ENCODE measurements at places on chromosomes 11 and 22.

GRCh38 chr11:79421820-79422219, 19.0 kb downstream of the TENM4 start:
- no peak for DNase-seq

DNA sequence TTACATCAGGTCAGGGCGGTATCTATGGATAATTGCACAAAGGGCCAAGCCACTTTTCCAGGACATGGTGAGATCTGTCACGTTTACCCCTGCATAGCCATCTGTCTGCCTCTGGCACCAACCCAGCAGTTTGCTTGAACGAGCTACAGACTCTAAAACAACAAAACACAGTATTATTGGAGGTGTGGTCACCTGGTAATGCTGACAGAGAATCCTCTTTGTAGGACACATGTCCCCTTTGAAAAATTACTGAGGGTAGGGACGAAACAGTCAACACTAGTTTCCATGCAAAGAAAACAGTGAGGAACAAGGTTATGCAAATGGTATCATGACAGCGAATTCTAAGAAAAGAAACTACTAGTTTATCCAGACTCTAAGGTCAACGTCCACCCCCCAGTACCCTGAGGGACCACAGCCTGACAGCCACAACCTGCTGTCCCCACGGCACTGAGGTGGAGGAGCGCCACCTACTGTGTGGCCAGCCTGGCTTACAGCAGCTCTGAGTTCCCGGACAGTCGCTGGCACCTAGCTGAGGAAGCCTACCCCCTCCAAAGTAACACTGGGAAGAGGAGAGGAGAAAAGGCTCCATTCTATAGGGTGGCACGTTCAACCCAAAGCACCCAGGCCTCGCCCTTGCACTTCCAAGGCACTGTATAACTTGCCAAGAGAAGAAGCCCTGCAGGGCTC, 117.4 kb upstream of the BID start:
- no peak for DNase-seq

DNA sequence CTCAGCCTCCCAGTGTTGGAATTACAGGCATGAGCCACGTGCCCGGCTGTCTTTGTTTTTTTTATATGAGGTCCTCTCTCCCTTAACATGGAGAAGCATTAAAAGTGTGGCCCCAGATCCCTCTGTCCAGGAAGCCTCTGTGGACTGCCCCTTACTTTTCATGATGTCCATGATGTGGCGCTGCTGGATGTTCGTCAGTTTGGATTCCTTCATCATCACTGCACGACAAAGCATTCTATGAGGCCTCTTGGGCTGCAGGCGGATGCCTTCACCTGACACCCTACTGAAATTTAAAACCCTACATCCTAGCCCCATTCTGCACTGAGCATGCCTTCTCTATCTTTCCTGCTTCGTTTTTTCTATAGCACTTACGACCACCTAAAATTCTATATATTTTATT, 2.1 kb downstream of the C22orf23 start:
- no peak for DNase-seq

DNA sequence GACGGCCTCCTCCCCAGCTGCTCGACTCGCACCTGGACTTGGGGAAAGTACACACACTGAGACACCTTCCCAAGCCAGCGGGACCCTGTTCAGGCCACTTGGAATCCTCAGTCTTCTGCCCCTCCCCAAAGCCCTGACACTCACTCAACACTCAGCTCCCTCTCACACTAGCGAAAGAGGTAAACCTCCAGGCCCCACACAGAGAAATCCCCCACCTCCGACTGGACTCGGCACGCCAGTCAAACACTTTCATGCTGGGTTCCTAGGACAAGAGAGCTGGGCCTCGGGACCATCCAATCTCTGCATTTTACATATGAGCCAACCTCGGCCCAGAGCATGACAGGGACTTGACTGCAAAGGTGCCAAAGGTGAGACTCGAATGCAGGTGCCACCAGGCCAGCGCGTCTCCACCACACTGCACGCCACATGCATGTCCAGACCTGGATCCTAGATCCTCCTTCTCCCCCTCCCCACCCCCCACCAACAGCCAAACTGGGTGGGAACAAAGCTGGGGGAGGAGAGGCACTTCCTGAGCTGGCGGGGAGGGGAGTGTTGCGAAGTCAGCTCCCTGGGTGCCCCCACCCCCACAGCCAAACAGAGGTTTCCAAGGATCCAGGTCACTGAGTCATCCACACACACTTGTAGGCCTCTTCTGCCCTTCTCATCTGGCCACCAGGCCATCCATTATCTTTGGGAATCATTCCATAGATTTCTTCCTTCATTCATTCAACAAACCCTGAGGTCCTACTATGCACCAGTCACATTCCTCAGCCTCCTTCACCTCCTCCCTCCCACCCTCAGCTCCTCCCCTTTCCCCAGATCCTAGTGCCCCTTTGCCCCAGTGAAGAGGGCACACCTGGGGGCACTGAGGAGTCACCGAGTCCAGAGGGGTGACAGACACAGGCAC, 10.7 kb upstream of the CD5 start:
- DNase-seq = peak; percentile 45

GRCh38 chr11:8085011-8085645, 4.1 kb downstream of the TUB start:
- no peak for DNase-seq
